BJ (cell line): ENCODE measurements at places on chromosomes 16 and 17. TPM values are rescaled to one million over a fixed set of nuclear protein-coding genes. Genes with fewer than 3 reads are reported as not detected.

DNA sequence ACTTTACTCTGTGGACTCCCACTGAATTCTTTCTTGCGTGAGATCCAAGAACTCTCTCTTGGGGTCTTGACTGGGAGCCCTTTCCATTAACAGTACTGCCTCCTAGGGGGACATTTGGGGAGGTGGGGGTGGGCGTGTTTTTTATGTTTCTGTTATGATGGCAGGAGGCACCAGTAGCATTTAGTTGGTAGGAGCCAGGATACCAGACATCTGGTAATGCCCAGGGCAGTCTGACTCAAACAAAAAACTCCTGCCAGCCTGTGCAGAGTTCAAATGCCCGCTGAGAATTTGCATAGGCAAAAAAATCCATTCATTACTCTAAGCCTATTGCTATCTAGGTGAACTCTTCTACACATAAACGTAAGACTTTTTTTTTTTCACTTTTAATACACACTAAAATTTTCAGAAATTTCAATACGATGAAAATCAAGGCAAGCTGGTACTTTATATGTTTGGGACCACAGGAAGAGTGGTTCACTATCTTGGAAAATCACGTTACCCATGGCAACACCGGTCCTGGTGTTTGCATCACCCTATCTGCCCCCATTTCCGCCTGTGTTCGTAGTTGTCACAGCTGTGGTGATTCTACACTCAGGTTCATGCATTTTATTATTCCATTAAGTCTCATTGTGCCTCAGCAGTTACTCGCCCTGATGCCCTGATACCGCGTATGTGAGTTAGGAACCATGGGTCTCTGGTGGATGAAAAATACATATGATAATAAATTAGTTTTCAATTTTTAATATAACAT lies 121.1 kb upstream of the XYLT1 start:
- no peak for DNase-seq

DNA sequence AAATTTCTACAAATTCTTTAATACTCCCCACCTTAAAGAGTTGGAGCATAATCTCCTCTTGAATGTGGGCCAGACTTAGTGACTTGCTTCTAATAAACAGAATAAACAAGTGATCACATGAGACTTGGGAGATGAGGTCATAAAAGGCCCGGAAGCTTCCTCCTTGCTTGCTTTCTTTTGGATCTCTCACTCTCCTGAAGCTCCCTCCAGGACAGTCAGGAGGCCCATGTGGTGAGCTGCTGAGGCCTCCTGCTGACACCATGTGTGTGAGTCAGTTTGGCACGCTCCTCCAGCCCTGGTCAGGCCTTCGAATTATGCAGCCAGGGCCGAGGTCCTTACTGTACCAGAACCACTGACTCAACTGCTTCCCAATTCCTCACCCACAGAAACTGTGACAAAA lies 53.2 kb downstream of the NDEL1 start:
- DNase-seq: peak; percentile 95

GRCh38 chr16:81143921-81144471 lies 47.8 kb upstream of the GCSH start:
- DNase-seq: no peak

DNA sequence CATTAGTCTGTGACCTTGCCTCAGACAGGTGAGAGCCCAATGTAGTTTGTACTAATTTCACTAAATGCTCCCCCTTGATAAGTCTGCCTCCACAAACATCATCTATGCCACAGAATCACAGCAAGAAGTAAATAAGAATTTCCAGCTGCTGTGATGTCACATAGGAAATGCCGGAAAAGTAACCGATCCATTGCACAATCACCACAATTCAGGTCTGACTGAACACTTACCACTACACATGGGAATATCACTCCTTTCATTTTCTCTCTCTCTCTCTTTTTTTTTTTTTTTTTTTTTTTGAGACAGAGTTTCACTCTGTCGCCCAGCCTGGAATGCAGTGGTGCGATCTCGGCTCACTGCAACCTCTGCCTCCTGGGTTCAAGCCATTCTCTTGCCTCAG lies 79.0 kb upstream of the CDH11 start:
- no peak for DNase-seq

GRCh38 chr16:87284183-87284582 lies 33.0 kb downstream of the C16orf95 start:
- no peak for DNase-seq

The TOM1L1 gene
- polyA plus RNA-seq: 31.2 and 50.4 TPM in 2 replicates

The C16orf74 gene
- 2.0 and 2.9 TPM in 2 replicates for polyA plus RNA-seq

GRCh38 chr16:86319585-86320236 lies 190.6 kb upstream of the FOXF1 start:
- no peak for DNase-seq
